LHCN-M2 (cell line): ENCODE measurements at places on chromosomes 7 and 10. TPM values are rescaled to one million over a fixed set of nuclear protein-coding genes. Genes with fewer than 3 reads are reported as not detected.

DNA sequence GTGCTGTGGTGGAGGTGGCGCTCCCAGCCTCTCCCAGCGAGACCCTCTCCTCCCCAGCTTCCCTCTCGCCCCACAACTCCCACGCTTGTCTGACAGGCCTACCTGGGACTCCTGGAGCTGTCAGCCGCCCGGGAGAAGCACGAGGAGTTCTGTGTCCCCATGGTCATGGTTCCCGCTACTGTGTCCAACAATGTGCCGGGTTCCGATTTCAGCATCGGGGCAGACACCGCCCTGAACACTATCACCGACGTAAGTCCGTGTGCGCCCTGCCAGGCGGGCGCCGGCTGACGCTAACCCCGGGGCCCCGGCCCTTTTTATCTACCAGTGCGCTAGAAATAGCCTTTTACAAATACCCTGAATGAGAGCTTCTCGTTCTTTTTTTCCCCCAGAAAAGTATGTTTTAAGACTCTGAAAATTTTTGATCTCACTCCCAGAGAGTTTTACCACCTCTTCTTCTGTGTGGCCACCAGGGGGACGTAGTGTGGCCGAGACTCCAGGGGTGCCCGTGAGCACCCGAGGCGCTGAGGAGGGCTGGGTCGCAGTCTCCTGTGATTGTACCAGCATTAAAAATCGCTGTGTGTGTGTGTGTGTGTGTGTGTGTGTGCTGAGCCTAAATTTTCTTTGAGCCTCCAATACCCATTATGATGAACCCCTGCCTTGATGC is 52.6 kb downstream of the PFKP start:
- peak; percentile 34 for DNase-seq

- no peak for DNase-seq
Measured at GRCh38 chr7:102004848-102005247, 187.4 kb downstream of the CUX1 start.

SAMD8 gene
- 26.1 TPM in 2 replicates for total RNA-seq

CYP3A5 gene
- not detected in 2 replicates for total RNA-seq

ASAH2 gene
- total RNA-seq = 0.51 and 0.80 TPM in 2 replicates

OR13A1 gene
- not detected in 2 replicates for total RNA-seq

HABP2 gene
- not detected in 2 replicates for total RNA-seq
